ENCODE measurements at places on chromosomes 16 and 17.

GRCh38 chr16:12066823-12067222, 90.3 kb downstream of the SNX29 start:
- no peak for DNase-seq

- DNase-seq, result no peak
These were observed 9.9 kb downstream of the TBX2 start for GRCh38 chr17:61409301-61410112.

DNA sequence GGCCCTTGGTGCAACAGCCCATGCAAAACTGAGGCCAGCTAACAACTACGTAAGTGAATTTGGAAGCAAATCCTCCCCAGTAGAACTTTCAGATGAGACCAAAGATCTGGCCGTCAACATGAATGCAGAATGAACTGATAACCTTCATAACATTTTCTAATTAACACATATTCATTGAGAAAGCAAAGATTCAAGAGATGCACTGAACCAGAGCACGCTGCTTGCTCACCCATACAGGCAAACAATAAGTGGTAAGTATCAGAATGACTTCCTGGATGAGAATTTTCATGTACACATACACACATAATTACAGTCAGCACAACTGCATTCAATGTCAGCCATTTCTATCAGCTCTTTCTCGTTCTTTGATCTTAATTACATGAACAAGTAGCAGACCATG, 30.6 kb downstream of the XYLT1 start:
- DNase-seq, result no peak

DNA sequence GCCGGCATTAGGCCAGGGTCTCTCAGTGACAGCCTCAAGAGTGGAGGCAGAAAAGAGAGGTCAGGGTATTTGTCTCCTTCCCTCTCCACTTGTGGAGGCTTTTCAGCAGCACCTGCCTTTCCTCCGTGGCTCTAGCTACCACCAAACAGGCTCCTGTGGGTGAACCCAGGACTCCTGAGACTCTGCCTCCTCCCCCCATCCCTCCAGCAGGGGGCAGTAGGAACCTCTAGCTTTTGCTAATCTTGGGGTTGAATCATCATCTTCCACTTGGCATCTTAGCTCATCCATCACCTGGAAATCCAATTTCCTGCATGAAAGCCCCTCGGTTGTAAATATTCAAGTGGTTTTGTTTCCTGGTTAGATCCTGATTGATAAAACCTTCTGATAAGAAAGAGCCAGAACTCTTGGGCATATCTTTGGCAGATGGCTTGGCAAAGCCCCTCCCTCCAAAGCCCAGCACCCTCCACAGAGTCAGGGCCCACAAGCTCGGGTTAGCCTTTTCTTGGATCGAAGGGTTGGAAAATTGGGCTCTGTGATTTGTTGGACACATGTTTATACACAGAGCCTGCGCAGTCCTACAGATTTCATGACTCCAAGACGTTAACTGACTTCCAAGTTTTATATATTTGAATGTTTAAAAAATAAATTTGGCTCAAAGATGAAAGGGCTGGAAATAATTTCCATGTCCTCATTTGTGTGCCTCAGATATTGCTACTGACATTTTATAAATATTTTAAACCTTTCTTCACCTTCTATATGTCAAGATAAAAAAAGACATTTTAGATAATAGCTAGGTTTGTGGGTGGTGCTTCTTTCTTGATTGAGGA, 322.1 kb downstream of the MAP2K4 start:
- no peak for DNase-seq

- DNase-seq, result no peak
These were observed 43.5 kb downstream of the CYB561 start for GRCh38 chr17:63402431-63403212.

DNA sequence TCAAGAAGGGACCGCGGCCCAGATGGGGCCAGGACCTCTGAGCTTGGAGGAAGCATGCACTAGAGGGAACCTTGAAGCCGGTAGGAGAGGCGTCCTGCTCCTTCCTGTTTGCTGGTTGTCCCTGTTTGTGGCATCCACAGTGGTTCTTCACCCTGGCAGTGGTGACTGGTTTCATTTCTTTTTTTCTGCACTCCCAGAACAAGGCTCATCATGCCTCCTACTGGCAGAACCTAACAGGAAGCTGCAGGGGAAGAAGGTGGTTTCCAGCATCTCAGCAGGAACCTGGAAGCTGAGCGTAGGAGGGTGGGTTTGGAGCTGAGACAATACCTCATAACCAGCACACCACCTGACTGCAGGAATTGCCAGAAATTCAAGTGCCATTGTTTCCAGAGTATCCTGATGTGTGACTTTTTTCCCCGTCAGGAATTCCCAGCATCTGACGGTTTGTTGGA, 5.8 kb downstream of the TMEM231 start:
- no peak for DNase-seq

DNA sequence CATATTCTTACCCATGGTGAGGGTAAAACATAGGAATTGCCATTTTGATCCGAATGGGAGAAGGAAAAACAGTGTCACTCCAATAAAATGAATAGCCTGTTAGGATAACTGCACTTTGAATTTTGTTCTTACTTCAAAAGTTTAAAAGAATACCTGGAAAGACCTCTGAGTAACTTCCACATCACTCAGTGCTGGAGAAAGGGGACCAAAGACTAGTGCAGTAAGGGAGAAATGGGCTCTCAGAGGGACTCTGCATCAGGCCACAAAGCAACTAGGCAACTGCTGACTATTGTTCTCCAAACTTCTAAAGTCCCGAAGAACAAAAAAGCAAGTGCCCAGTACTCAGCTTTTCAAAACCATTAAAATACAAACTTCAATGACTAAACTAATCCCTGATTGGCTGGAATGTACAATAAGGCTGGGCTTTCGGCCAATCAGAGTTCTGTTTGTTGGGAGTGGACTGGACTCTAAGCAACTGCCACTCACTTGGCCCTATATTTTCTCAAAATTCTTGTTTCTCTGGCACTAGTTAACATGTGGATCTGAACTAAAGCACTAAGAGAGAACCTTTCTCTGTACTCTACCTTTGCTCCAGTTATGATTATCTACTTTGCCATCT, 6.2 kb downstream of the DNAJC7 start:
- DNase-seq, result no peak

Measured in stimulated activated CD8-positive, alpha-beta memory T cell treated with anti-CD3 and anti-CD28 coated beads, Interleukin-7, amount 100 ng/mL, for 1 hour (primary cell).